ENCODE measurements at places on chromosomes 5 and 9.

- peak; percentile 75 for DNase-seq
These were observed at the start of gene PKN3 for GRCh38 chr9:128702445-128702948. Gene PKN3, plus strand, starts transcription at chr9:128702503. Its CDS starts 413 bp downstream, at chr9:128702916.

- DNase-seq = no peak
These were observed 8.7 kb upstream of the RANBP6 start for GRCh38 chr9:6024035-6024554.

GRCh38 chr5:34822956-34823715 is 15.8 kb upstream of the TTC23L start:
- no peak for DNase-seq

- no peak for DNase-seq
These were observed 91.5 kb downstream of the SPRY4 start for GRCh38 chr5:142233083-142234032.

DNA sequence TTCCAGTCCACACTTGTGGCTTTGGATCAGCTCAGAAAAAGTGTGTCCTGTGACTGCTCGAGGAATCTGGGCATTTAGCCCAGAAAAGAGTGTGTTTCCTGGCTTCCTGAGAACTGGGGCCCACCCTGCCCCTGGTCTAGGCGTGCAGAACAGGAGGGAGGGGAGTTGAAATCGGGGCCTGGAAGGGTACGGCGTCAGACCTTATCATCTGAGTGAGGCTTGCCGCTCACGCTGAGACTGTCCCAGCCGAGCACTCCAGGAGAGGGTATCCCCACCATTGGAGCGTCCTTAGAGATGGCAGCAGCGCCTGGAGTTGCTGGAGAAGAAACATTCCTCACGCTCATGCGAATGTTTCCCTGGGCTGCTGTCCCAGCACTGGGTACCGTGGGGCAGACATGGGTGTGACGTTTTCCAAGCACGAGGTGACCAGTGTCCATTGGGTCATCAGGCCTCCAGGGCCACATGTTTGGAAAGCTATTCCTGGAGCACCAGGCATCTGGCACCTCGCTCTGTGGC is 22.5 kb downstream of the NEK6 start:
- no peak for DNase-seq

DNA sequence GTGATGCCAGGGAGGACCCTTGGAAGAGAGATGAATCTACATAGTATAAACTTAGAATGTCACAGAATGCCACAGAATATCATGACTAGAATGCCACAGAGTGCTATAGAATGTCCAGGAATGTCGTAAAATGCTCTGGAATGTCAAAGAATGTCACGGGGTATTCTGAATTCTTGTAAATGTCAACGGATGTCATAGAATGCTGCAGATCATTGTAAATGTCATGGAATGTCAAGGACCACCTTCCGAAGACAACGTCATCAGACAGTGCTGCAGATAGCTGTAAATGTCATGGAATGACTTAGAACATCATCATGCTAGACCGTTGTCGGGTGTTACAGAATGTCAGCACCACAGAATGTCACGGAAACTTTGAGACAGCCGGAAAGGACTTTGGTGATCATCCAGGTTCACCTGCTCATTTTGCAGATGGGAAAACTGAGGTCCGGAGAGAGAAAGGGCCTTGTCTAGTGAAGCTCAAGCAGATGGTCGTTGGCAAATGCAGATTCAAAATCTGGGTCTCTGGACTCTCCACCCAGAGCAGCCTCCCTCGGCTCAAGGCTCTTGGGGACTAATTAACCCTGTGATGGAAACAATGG is 117.1 kb downstream of the LHX2 start:
- DNase-seq = no peak

DNA sequence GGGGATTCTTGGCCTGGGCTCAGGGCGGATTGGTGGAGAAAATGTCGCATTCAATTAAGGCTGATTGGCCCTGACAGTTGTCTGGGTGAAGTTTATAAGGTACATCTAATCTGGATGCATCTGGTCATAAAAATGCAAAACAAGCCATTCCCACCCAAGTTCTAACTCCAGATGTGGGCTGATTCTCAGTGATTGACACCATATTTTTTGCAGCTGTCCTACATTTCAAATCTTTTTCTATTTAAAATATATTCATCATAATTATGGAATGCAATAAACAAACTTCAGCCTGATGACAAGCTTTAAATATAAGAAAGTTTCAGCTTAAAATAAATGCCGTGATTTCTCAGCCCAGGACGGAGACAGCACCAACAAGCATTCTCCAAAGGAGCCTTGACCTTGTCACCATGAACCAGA is 146.4 kb upstream of the SMIM23 start:
- no peak for DNase-seq

Measured in Ammon's horn (tissue), 1 donor.